ENCODE measurements at places on chromosomes 2 and 18. TPM values are rescaled to one million over a fixed set of nuclear protein-coding genes. Genes with fewer than 3 reads are reported as not detected.

DNA sequence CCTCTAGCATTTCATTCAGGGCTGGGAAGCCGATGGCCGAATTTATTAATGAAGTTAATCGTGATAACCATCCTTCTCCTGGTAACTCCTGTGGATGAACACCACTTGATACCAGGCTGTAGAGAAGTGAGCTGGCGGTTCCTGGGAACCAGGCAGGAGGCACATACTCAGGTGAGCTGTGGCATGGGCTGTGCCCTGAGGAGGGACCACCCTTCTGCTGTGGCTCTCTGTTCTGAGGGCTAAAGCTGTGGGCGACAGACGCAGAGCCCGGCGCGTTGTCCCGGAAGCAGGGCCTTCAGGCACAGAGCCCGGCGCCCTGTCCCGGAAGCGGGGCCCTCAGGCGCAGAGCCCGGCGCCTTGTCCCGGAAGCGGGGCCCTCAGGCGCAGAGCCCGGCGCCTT lies 462.3 kb upstream of the SALL3 start:
- DNase-seq: no peak

DNA sequence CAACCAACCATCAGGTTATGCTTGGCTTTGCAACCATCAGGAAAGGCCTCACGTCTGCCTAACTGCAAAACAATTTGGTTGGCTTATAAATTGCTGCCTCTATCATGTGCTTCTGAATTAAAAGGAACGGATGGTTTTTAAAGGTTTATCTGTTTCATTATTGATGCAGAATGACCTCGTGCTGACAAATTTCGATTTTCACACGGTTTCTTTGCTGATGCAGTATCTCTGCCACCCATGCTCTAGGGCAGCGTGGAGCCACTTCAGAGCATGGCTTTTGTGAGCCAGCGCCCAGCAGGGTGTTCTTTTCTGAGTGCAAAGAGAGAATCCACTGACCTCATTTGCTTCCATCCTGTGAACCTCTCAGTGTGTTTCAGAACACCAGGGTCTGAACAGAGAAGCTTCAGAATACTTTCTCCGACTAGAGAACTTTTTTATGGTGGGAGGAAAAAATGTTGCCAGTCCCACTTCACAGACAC lies 143.1 kb upstream of the L3MBTL4 start:
- no peak for DNase-seq

The FOXD4L1 gene
- total RNA-seq: not detected

GRCh38 chr2:220994846-220995245 lies 577.3 kb downstream of the EPHA4 start:
- DNase-seq: no peak

DNA sequence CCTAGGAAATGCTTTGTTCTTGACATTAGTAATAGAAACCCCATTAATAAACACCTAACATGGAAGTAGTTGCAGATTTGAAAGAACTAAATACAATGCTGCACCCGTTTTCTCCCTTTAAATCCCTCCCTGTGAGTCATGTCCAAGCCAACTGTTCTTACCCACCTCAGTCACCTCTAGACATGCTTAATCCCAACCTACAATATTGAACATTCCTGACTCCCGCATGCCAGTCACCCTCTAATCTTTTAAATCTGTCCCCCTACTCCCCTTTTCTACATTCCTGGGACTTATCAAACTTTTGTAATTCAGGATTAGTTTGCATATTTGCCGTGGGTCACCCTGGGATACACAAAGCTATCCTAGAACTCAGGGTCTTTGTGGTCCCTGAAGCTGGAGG lies 374.6 kb downstream of the IRS1 start:
- peak; percentile 18 for DNase-seq

DNA sequence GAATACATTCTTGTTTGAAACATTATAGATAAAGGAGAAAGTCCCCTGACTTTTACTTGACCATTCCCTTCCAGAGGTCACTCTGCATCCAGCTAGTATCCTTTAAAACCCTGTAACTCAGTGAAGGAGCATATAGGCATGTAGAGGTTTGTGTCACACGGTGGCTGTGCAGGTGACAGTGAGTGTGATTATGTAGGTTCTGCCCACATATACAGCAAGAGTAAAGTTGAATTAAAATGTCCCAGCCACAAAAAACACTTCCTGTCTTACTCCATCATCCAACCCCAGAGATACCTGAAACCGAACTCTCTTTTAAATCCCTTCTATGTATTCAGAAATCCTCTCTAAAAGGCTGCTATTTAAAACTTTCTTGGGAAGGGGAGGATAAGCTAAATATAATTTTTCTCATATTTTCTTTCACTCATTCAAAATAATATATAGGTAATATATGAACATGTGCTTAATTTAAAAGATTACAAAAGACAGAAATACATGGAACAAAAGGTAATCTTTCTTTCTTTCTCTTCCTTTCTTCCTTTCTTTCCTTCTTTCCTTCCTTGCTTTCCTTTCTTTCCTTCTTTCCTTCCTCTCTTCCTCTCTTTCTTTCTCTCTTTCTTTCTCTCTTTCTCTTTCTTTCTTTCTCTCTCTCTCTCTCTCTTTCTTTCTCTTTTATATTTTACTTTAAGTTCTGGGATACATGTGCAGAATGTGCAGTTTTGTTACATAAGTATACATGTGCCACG lies 20.6 kb upstream of the ACSL3 start:
- no peak for DNase-seq

DNA sequence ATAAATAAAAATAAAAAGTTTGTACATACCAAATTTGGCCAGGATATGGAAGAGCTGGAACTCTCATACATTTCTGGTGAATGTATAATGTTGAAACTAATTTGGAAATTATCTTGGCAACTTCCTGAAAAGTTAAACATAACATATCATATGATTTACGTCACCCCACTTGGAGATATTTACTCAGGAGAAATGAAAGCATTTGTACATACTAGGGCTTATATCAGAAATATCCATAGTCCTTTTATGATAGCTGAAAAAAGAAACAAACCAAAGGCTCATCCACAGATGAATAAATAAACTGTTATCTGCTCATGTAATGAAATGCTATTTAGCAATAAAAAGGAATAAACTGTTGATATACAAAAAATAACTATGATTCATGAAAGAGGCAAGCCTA lies 318.2 kb upstream of the NRXN1 start:
- no peak for DNase-seq

The IL1RL2 gene
- not detected for total RNA-seq

The FHOD3 gene
- 47.1 TPM for total RNA-seq

DNA sequence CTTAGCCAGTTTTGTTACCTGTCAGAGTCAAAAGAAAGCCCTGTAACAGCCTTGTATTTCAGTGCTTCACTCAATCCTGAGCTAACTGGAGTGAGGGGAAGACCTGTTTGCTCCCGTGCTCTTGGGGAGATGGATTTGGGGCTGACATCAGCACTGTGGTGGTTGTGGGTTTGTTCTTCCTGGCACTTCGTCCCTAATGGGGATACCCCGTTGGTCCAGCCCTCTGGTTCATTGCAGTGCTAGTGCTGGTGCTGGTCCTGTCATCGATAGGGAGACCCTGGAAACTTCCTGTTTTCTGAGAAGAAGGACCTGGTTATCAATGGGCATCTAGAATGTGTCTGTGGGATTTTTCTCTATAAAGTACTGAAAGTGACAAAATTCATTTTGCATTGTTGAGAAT lies 205.4 kb downstream of the ZNF407 start:
- DNase-seq: no peak

The EMILIN2 gene
- total RNA-seq: 2.5 TPM

DNA sequence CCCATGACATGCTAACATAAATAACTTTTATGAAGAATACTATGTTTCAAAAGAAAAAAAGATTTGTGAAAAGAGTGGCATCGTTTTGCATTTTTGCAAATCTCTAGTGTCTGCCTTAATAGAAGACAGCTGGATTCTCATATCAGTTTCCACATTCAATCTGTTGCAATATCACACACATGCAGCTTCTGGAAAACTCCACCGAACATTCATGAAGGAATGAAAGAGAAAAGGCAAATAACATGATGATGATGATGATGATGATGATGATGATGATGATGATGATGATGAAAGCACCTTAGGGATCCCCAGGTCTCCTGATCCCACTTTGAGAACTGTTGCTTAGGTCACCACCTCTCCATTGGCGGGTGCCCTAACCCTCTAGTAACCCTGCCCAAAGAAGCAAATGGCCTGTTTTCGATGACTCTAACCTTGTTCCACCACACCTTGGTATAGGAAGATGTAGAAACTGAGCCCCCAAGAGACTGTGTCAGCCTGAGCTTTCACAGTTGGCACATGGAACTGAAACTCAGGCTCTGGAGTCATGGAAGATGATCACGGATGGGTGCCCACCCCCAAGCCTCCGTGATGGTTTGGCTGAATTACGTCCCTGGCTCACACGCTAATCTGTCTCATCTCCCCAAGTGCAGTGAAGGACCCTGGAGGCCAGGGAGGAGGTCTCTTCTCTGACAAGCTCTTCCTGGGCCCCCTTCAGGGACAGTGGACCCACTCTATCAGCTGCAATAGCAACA lies 80.1 kb upstream of the SMAD7 start:
- DNase-seq: no peak

The PLB1 gene
- 1.8 TPM for total RNA-seq

- DNase-seq: peak; percentile 79
Measured at GRCh38 chr2:105417857-105418436, 19.1 kb upstream of the FHL2 start.

The SOWAHC gene
- 13.1 TPM for total RNA-seq

The ZNF521 gene
- total RNA-seq: 19.9 TPM

The ME2 gene
- total RNA-seq: 111 TPM

DNA sequence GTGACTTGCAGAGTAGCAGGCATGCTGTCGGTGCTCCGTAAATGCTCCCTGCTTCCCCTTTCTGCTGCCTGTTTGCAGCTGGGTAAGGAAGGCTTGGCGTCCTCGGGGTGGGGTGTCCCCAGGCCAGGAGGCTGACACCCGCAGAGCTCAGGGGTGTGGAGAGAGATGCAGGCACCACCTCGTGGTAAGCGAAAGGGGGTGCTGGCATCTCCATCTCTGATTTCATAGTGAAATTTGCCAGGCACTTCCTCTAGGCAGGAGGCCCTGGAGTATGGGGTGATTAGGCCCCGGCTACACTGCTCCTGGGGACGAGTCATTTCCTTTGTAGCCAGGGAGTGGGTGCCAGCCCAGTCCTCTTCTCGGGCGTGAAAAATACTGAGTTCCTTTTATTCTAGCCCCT lies 160.4 kb downstream of the KLHL29 start:
- DNase-seq: peak; percentile 79

DNA sequence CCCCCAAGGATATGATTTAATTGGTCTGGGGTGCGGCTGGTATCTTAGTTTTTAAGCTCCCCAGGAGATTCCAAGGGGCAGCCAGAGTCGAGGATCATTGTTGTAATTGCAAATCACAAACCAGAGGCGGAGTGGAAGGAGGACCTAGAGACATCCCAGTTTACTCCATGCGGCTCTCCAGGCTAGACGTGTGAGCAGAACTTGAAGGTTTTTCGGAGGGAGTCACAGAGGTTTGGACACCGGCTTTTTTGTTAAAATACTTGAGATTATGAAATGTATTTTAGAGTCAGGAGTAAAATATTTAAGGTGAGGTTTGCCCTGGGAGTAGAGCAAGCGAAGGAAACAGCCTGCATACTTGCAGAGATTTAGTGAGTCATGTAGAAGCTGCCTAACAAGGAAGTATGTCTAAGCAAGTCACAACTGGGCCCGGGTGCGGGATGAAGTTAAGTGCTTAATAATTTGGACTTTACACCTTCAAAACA lies 39.5 kb downstream of the TGOLN2 start:
- peak; percentile 82 for DNase-seq

The GPR17 gene
- not detected for total RNA-seq

The OSR1 gene
- not detected for total RNA-seq

The GRHL1 gene
- total RNA-seq: 0.11 TPM

DNA sequence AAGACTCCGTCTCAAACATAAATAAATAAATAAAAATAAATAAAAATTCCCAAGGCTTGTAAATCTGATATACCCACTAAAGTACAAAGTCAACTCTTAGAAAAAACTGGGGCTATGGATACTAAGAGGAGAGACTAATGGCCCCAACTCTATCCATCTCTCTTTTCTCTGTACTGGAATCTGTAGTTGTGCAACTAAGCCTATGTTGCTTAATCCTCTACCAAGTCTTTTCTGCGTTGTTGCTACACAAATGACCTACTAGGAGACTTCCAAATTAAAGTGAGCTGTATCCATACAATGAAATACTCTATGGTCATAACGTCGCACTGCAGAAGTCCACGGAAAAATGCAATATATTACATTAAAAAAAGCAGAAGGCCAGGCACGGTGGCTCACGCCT lies 8.1 kb downstream of the MRPS5 start:
- no peak for DNase-seq

GRCh38 chr2:47208852-47209606 lies 53.9 kb upstream of the STPG4 start:
- DNase-seq: peak; percentile 63

The FNDC4 gene
- 1.2 TPM for total RNA-seq

GRCh38 chr2:74671479-74671878 lies 17.4 kb downstream of the SEMA4F start:
- DNase-seq: peak; percentile 75

GRCh38 chr2:102258386-102259074 lies 52.8 kb upstream of the IL1RL1 start:
- peak; percentile 95 for DNase-seq

DNA sequence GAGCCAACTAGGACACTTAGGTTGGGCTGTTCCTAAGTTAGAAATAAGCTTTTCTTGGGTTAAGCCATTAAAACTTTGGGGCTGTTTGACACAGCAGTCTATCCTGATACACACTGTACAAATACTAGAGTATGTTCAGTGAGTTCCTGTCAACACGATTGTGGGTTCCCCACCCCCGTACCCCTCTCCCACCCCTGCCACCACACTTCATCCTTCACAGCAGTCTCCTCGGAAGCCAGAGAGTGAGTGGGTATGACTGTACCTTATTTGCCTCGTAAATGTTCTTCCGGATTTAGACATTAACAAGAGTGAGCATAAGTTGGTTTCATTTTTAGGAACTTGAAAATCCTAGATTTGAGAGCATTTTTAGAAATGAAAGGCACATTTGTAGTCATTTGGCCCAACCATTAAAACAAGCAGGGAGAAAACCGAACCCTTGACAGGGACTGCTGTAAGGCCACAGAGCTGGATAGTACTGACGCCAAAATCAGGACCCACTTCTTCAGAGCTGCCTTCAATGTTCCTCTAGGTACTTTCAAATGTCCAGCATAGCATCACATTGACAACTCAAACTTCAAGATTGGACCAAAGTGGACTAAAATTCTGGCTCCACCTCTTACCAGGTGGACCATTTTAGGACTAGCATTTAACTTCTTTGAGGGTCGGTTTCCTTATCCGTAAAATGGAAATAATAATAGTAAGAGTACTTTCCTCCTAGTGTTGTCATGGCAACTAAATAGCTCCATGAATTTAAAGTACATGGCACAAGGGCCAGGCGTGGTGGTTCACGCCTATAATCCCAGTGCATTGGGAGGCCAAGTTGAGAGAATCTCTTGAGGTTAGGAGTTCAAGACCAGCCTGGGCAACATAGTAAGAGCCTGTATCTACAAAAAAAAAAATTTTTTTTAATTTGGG lies 166.3 kb upstream of the SERTAD2 start:
- DNase-seq: no peak

All from HT1080 (cell line).